ENCODE measurements at places on chromosomes 12 and 14.

DNA sequence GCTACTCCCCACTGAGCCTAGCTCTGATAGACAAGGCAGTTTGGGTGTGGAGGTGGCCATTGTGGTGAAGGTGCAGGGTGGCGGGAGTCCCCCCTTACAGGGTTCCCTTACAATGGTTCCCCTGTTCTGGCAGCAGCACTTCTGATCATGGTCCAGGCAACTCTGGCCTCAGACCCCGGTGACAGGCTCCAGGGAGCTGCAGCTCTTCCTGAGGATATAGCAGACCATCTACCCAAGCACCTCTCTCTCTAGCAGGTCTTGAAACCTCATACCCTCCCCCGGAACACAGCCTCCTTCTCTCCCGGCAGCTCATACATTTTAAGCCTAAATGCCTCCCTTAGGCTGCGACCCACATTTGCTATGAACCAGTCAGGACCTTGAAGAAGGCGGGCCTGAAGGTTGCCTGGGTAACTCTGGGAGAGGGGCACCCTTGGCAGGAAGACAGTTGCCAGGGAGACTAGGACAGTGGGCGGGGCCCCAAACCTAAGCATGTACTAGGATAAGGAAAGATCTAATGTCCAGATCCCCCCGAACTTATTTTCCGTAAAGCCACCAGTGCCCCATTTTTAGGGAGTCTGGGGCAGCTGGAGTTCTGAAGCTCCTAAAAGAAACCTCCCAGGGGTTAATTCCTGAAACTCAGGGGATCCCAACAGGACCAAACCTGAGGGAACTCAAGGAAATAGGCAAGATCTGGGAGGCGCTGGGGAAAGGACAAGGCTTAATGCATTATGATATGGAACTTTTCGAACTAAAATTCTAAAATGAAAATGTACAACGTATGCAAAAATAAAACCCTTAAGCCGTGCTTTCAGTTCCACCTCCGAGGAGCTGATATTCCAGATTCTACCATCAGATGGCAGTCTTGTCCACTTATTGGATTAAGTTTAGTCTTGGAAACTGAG is 4.5 kb upstream of the GDF11 start:
- DNase-seq, result peak; percentile 77

GRCh38 chr12:18747895-18748294 is 10.0 kb downstream of the CAPZA3 start:
- no peak for DNase-seq

DNA sequence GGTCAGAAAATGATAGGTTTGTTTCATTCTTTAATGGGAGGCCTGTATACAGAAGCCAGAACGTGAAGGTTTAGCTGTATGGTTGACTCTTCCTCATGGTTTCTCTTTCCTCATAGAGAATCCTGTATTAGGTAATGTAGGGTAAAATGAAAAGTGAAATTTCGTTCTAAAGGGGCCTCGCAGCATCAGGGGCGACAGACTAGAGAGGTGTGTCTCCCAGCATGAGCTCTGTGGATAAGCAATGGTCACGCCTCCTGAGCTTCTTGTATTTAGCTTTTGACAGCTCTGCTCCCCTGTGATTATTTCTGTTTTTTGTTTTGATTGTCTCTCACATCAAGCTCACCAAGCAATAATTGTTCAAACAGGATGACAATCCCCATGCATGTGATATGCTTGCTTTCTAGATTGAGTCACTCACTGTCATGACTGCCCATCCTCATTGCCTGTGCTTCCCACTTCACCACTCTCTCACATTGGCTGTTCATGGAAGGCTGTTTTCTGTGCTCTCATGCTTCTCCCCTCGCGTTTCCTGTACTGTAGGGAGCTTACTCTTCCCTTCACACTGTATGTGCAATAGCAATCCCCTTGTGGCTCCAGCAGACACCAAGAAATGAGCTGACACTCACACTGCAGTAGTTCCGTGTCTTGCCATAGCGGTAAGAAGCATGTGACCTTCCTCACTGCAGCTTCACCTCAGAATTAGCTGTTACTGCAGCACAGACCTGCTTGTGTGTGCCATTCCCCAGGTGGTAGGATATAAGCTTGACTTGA is 44.0 kb downstream of the RAD52 start:
- no peak for DNase-seq

- DNase-seq, result no peak
Observed at GRCh38 chr12:111160350-111161241, 208.3 kb downstream of the PHETA1 start.

DNA sequence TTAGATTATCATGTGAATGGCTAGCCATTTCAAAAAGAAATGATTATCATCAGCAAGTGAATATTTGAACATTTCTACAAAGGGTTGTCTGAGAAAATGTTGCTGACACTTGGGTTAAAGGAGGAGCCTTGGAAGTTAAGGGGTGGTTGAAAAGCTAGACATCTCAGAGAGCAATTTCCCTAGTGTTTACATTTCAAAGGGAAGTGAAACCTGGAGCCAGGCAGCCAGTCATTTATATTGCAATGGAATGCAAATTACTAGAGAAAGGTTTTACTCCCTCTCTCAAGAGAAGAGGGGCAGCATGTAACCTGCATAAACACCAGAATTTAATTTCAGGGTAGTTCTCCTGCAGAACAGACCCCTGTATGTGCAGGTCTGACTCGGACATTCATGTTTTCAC is 279.0 kb downstream of the SLC16A7 start:
- DNase-seq, result no peak

DNA sequence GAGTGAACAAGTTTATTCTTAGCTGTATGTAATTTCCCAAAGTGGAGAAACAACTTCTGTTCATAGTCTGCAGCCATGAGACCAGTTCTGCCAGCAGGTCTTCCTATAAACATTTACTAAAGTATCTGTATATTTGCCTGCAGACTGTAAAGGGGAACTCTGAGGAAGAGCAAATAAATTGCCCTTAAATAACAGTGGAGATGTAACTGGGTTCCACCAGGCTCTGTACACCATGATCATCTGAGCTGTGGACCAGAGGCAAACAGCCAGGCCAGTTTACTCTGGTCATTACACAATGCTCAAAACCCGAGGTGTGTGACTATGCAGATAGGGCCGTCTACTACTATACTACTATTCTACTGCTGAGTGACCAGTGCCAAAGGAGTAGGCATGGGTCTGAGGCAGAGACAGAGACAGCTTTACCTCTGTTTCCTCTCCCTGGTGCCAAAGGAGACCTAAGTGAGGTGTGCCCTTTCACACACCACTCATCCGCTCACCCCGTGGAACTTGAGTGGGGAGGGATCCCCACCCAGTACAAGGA is 21.1 kb upstream of the CERS5 start:
- DNase-seq, result no peak
